ENCODE measurements at places on chromosomes 12 and 14. TPM values are rescaled to one million over a fixed set of nuclear protein-coding genes. Genes with fewer than 3 reads are reported as not detected.

Gene ACYP1
- 21.6 TPM for total RNA-seq

DNA sequence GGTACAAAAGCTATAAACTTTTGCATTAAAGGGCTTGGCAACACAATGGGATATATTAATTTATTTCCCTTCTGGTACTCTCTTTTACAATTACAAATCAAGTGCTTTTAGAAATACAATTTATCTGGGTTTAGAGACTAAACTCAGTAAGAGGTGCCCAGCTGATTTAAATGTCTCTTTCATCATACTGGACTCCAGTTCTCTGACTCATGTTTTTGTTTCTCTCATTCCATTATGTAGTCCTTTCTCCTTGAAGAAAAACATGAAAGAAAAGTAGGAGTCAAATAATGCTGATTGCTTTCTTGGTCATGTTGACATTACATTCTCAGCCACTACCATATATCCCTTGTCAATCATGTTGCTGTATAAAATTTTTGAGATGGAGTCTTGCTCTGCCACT, 36.3 kb upstream of the CFL2 start:
- no peak overlapping the region for H3K4me3 ChIP-seq
- DNase-seq, result no peak
- peaks cover 37% of the 10 kb centered on the region for H3K36me3 ChIP-seq
- H3K27me3 ChIP-seq, result no peaks in the 10 kb centered on the region

DNA sequence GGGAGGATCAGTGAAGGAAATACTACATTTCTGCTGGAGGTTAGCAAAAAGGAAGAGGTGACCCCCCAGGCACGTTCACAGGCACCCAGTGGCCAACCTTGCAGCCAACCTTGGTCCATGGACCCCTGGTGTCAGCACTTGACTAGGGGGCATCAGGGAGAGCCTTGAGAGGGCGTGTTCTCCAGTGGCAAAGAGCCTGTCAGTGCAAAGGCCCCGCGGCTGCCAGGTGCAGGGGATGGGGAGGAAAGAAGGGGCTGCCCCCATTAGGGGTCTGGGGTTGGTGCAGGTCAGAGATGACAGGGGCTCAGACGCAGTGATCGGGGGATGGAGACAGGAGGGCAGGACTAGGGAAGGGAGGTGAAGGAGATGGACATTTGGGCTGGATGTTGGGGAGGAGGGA, 22.7 kb upstream of the ULK1 start:
- no peak overlapping the region for H3K27ac ChIP-seq
- no peaks in the 10 kb centered on the region for H3K4me1 ChIP-seq
- DNase-seq, result no peak
- peaks cover 2% of the 10 kb centered on the region for H3K27me3 ChIP-seq

DNA sequence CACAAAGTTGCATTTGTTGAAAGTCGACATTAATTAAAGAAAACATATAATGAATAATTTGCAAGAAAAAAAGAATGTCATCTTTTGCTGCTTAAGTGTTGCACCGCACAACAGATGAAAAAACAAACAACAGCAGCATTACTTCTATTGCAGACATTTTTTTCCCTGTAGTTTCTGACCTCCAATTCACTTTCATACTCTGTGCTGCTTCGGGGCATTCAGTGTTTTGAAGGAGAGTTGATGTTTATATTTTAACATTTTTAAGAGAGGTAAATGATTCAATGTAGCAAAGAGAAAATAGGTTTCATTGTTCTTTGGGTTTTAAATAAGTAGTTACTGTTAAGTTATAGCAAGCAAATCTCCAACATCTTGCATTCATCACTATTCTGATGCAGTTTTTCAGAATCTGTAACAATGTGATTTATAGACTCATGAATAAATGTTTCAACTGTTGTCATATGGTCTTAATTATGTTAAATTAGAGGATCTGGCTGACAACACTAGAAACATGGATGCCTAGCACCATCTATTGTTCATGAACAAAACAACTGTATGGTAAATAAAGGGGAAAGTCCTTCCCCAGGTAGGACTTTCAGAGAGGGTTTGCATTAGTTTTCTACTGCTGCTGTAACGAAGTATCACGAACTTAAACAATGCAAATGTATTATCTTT, 168.1 kb downstream of the BCAT1 start:
- H3K27ac ChIP-seq, result no peak overlapping the region
- DNase-seq, result no peak
- H3K27me3 ChIP-seq, result no peaks in the 10 kb centered on the region
- peaks cover 30% of the 10 kb centered on the region for H3K4me1 ChIP-seq

DNA sequence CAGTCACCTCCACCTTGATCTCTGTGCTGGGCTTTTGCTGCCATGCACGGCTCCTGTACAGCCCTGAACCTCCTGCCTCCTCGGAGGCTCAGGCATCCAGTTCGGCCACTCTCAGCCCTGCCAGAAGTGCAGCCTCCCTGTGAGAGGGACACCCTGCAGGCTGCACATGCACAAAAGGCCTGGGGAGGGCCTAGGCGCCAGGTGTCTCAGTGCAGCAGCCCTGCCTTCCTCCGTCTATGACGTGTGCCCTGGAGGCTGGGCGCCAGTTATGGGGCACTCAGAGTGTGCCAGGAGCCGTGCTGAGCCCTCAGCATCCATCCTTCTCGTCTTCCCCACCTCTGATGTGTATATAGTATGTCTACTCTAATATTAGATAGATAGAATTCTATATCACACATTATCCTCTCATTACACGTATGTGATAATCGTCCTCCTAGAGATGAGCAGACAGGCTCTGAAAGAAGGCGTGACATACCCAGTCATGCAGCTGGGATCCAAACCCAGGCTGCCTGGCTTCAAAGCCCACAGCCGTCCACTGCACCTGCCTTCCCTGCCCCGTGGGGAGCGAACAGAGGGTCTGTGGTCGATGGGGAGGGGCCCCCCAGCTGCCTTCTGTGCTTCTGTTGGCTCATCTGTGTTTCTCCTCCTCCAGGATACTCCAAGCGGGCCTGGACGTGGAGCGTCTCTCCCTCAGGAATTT, 101.1 kb downstream of the B4GALNT3 start:
- peaks cover 8% of the 10 kb centered on the region for H3K27me3 ChIP-seq
- no peak overlapping the region for H3K27ac ChIP-seq
- peaks cover 26% of the 10 kb centered on the region for H3K4me1 ChIP-seq
- H3K4me3 ChIP-seq, result no peak overlapping the region
- DNase-seq, result no peak

- H3K4me3 ChIP-seq, result no peak overlapping the region
- no peak for DNase-seq
- peaks cover 93% of the 10 kb centered on the region for H3K36me3 ChIP-seq
- H3K27me3 ChIP-seq, result no peaks in the 10 kb centered on the region
These were observed 28.6 kb downstream of the BAZ2A start for GRCh38 chr12:56601503-56601902.

- no peak overlapping the region for H3K4me3 ChIP-seq
- DNase-seq, result no peak
- H3K36me3 ChIP-seq, result no peaks in the 10 kb centered on the region
- no peaks in the 10 kb centered on the region for H3K4me1 ChIP-seq
- no peaks in the 10 kb centered on the region for H3K27me3 ChIP-seq
These were observed 114.0 kb downstream of the SLC38A4 start for GRCh38 chr12:46711756-46712155.

- H3K4me3 ChIP-seq, result no peak overlapping the region
- DNase-seq, result no peak
- H3K27me3 ChIP-seq, result no peaks in the 10 kb centered on the region
- H3K4me1 ChIP-seq, result no peaks in the 10 kb centered on the region
- peaks cover 2% of the 10 kb centered on the region for H3K36me3 ChIP-seq
These were observed 168.0 kb downstream of the RAD51B start for GRCh38 chr14:67987606-67988005.

Data from activated B cell treated with CpG ODN at 0.5 μM for 24 hours (primary cell).